Activated naive CD8-positive, alpha-beta T cell treated with anti-CD3 and anti-CD28 coated beads, Interleukin-2, amount 50 U/mL, for 16 hours (primary cell): ENCODE measurements at places on chromosomes 7 and 10.

DNA sequence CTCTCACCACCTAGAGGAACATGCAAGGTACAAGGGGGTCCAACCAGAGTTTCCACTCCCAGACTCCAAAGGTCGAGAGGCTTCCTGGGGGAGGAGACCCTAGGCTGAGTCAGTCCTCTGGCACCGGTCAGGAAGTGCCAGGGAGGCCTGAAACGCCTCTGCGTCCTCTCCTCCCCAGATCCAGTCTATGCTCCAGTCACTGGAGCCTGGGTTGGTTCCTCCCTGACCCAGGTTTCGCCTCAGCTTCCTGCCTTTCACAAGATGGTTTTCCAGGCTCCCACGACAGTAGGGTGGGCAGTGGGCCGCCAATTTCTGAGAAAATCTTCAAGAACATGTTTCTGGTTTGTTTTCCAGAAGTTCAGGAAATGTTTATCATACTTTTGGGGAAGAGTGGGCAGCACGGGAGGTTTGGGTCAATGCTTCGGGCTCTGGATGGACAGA, 30.0 kb downstream of the DUSP5 start:
- no peak for DNase-seq

DNA sequence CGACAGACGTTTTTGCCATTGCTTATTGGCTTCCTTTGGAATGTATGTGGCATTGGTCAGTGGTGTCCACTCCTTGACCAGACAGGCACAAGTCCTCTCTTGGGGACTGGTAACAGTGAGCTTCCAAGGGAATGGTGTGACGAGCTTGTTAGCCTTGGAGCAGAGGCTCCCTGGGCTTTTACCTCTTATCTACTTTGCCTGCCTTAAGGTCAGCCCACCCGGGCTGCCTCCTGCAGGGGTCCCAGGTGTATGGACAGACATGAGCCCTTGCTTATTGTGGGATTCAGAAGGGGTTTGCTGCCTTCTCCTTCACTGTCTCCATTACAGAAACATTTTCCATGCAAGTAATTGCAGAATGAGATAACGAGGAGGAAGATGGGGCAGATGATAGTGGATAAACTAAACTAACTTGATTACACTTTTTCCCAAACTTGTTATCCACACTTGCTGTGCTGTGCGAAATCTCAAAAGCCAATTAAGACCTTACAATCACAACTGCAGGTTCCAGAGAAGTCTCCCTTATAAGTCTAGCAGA, 29.7 kb downstream of the PLPP4 start:
- DNase-seq, result no peak

GRCh38 chr10:35903021-35903420, 260.9 kb upstream of the FZD8 start:
- DNase-seq, result no peak

DNA sequence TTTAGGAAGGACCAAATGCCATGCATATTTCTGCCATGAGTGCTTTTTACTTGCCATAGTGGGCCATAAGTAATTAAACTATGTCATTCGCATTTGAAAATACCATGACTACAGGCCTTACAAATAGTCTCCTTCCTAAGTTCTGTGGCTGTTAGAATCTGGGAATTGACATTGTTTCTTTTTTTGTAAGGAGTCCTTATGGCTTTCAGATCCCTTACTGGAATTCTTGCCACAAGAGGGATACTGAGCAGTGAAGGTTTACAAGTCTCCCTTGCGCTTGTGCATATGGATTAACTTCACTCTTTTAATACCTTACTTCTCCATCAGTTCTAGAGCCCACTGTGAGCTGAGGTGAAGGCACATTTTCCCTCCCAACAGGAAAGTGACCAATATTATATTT, 166.0 kb downstream of the NRG3 start:
- no peak for DNase-seq

DNA sequence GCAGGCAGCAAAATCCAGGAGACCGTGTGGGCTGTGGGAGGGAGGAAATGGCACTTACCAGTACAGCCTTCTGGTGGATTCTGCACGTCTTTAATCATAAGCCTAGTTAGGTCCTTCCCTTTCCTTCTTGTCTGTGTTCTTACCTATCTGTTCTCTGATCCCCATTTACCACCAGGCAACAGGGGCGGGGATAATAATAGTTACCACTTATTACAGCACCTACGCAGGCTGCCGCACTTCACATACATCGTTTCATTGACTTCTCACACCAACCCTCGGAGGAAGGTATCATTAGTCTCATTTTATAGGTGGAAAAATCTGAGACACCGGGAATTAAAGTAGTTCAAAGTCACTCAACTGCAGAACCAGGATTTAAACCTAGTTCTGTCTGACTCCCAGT, 4.5 kb upstream of the EPHA1 start:
- no peak for DNase-seq

GRCh38 chr7:54292171-54292925, 249.8 kb upstream of the VSTM2A start:
- no peak for DNase-seq

GRCh38 chr7:13577566-13578145, 411.8 kb downstream of the ETV1 start:
- DNase-seq, result no peak

GRCh38 chr10:111117528-111118277, 40.9 kb downstream of the ADRA2A start:
- DNase-seq, result no peak

DNA sequence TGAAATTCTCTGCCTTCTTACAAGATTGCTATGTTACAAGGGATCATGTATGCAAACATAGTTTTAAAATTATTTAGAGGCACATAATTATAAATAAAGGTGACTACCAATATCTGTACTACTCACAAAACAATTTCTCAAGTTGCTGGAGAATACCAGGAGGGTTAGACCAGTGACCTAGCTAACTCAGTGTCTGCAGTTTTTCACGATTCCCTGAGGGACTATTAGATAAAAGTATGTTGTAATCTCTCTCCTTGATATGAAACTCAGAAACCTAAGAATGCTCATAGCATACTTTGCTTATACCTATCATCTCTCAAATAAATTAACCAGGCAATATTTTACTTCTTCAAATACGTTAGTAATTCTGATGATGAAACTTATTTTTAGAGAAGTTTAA, 534.0 kb upstream of the ANKRD30A start:
- no peak for DNase-seq
